ENCODE measurements at places on chromosomes 7 and 10. TPM values are rescaled to one million over a fixed set of nuclear protein-coding genes. Genes with fewer than 3 reads are reported as not detected.

Gene UNC5B
- 12.4 TPM for polyA plus RNA-seq

Gene ZNF25
- 8.0 TPM for polyA plus RNA-seq

Gene LRRD1
- not detected for polyA plus RNA-seq

Gene NDUFB8
- 1,100 TPM for polyA plus RNA-seq

Gene FXYD4
- not detected for polyA plus RNA-seq

Gene FEZF1
- polyA plus RNA-seq = not detected

All from right cardiac atrium (tissue), 5 donors.